ENCODE measurements at places on chromosomes 7 and 10.

DNA sequence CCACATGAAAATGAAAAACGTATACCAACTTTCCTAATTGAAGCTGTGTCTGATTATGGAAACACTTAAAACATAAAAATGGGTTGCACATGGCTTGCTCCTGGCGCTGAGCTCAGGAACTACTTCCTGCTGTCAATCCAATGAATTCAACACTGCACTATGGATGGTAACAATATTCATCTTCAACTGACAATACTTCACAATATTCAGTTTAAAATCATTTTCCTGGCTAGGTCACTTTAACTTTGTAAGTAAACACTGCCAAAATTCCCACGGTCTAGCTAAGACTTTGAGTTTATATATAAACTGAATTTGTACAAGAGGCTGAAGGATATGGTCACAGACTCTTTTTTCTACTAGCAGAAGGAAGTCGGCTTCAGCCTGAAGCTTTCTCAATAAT is 556.9 kb downstream of the TNS3 start:
- no peak for DNase-seq

GRCh38 chr10:119166564-119166963 is 1.1 kb upstream of the SFXN4 start:
- DNase-seq: no peak

DNA sequence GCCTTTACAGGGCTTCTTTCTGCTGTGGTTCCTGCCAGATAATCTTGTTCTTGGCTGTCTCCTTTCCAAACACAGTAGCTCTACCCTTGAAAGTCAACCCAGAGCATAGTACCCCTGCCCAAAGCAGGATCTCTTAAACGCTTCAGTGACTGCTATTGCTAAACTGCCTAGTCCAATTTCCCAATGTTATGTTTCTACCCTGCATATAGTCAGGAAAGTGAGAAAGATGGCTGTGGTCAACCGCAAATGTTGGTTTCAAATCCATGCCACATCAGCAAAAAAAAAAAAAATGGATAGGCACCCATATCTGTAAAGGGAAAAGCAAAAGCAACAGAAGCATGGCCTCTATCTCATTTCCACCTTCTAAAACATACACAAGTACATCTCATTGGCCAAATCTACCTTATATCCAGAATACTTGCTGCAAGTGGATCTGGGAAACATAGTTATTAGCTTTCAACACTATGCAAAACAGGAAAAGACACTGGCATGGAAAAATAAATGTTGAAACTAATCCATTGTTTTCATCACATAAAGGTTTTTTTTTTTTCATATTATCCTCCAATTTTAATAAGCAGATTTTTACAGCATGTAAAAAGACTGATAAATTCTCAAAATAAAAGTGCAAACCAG is 59.8 kb downstream of the DNAJC1 start:
- no peak for DNase-seq

- DNase-seq: peak; percentile 55
Measured at GRCh38 chr10:29949411-29950011, 109.9 kb downstream of the JCAD start.

GRCh38 chr7:74506325-74506724 is 52.6 kb downstream of the GTF2IRD1 start:
- DNase-seq: no peak

GRCh38 chr7:133750287-133750686 is 376.9 kb upstream of the LRGUK start:
- DNase-seq: no peak

- peak; percentile 37 for DNase-seq
Measured at GRCh38 chr10:14603534-14604102, 171.1 kb downstream of the FAM107B start.

GRCh38 chr10:103224133-103224532 is 21.6 kb upstream of the RPEL1 start:
- no peak for DNase-seq

GRCh38 chr10:92734301-92734700 is 44.5 kb downstream of the HHEX start:
- DNase-seq: no peak

GRCh38 chr10:61628875-61629513 is 33.7 kb upstream of the CABCOCO1 start:
- DNase-seq: peak; percentile 82

GRCh38 chr7:157684909-157685429 is 348.2 kb downstream of the DNAJB6 start:
- no peak for DNase-seq

GRCh38 chr10:8811201-8811600 is 756.7 kb downstream of the GATA3 start:
- no peak for DNase-seq

DNA sequence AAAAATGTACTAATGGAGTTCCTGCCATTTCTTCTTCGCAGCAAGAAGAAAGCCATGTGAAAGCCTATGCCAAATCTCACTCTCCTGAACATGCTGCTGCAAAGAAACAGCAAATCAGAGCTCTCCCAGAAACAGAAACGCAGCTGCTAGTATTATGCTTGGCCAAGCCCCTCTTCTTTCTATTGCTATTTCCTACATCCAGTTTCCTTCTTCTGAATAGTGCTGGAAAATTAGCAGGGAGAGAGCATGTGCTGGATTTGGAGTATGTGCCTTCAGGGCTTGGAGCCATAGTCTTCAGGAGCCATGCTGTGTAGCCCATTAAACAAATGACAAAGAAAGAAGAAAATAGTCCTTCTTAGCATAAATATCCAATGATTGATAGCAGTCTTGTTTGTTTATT is 852.0 kb upstream of the PHF14 start:
- DNase-seq: peak; percentile 15

DNA sequence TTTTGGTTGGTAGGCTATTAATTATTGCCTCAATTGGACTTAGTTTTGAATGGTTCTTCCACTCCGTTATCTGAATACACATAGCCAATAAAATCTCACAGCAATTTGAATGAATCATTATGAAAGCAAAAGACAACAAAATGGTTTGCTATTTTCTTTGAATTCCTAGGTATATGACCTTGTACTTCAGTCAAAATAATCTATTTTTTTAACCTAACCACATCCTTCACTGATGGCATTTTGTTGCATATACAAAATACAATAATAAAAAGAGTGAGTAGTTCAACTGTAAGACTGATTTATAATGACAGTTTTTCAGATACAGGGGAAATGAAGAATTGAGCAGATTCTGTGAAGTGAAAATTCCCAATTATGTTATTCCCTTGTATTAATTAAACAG is 433.1 kb downstream of the HTR7 start:
- DNase-seq: no peak

DNA sequence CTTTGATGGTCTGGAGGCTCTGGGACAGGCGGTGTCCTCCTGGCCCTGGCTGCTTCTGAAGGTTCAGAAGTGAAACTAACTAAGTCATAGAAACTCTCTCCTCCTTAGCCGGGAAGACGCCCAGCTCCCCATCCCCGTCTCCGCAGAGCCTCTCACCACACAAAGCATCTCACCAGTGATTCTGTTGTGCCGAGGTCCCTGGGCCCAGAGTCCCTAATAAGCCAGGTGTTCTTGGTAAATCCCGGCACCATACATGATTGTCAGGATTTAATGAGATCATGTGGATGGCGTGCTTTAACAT is 9.4 kb downstream of the HKDC1 start:
- DNase-seq: no peak

GRCh38 chr10:73931767-73932619 is 21.1 kb downstream of the PLAU start:
- peak; percentile 38 for DNase-seq

DNA sequence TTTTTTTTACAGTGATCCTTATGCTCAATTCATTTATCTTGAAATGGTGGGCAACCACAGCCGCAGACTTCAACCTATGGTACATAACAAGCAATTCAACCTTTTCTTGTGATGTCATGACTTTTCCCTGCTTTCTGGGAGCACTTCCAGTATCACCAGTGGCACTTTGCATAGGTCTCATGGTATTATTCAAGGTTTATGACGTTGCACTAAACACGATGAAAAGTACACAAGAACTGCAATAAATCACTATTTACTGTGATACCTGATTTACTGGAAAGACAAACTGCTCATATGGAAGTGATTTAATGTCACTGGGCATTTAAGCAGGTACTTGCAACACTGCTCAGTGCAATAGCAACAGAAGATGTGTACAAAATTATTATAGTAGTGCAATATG is 251.7 kb upstream of the CXCL12 start:
- no peak for DNase-seq

DNA sequence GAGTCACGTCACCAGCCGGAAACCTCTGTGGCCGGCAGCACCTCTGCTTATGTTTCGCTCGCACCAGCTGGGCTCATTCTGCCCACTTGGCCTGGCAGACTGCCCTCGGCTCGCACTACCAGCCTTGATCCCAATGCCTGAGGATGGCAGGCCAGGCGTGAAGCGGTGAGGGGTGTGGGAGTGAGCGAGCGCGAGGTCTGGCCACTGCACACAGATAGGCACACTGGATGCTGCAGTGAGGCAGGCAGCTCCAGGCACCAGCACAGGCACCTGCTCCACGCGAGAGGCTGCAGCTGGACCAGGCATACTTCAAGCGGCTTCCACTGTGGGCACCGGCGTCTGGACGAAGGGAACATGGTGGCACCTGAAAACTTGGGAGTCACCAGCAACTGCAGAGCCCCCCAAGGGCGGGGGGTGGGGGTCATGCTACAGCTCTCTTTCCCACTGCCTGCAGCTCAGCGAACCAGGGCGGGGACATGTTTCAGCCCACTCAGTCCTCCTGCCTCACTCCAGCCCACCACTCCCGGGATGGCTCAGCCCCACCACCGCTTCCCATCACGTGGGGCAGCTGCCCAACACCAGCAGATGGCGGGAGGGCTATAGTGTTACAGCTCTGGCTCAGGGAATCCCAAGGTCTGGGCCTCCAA is 5.4 kb upstream of the DMTF1 start:
- DNase-seq: no peak

- no peak for DNase-seq
Measured at GRCh38 chr7:124843336-124843735, 77.7 kb upstream of the GPR37 start.

DNA sequence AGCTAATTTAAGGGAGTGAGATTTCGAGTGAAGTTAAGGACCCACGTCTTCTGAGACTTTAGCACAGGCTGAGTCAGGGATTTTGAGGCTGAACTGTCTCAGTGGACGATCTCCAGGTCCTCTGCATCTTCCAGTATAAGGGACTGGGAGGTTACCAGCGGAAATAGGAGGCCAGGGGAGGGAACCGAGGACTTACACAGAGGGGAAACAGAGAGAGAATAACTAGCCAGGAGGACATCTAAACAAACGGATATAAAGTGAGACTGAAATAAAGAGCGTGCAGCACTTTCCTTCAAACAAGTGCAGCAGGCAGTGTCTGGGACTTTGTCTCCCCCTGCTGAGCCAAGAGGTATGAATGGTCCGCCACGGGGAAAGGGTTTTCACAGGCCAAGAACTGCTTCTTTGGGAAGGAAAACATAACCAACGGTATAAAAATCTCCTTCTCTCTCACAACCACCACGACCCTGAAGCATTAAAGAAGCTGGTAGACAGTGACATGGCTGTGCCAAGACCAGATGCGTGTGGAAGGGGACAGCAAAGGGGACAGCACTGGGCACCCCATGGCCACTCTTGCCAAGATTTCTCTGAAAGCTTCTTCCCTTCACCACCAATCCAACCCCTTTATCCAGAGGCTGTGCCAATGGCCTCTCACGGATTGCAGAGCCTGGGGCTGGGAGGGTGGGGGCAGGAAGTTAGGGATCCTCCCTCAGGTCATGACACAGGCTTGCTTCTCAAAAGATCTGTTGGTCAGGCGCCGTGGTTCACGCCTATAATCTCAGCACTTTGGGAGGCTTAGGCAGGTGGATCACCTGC is 72.0 kb downstream of the SLC37A3 start:
- peak; percentile 82 for DNase-seq

- DNase-seq: peak; percentile 87
Measured at GRCh38 chr7:92621026-92621540, 30.9 kb upstream of the FAM133B start.

DNA sequence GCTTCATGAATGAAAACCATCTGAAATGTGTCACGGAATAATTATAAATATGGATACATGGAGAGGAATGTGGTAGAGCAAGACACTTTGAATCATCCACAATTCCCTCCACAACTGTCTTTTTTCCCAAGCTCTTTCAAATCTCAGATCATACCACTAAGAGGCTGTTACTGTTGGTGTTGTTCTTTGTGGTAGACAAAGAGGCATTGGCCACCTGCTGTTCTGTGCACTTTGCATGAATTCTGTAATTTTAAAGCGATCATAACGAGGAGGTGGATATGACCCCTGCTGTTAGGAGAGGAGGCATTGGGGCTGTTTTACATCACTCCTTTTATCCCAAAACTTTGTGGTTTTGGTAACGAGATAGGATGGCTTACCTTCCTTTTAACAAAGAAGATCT is 141.2 kb upstream of the KLF6 start:
- no peak for DNase-seq

DNA sequence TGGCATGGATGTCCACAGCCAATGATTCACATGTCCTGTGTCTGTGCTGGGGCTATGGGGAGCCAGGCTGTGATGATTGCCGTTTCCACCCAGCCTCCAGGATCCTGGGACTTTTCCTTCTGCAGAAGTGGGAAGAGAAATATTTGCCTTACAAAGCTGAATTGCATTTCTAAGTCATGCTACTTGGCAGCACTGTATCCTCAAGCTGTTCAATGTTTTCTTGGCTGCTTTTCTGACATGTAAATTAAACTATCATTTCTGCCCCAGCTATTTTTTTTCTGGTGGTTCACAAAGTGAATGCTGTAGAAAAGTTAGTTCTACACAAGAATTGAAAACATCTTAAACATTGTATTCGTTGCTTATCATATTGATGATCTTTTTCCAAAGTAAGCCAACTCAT is 51.9 kb upstream of the TCERG1L start:
- no peak for DNase-seq

- no peak for DNase-seq
Measured at GRCh38 chr7:108000875-108001763, 1.8 kb downstream of the LAMB1 start.

DNA sequence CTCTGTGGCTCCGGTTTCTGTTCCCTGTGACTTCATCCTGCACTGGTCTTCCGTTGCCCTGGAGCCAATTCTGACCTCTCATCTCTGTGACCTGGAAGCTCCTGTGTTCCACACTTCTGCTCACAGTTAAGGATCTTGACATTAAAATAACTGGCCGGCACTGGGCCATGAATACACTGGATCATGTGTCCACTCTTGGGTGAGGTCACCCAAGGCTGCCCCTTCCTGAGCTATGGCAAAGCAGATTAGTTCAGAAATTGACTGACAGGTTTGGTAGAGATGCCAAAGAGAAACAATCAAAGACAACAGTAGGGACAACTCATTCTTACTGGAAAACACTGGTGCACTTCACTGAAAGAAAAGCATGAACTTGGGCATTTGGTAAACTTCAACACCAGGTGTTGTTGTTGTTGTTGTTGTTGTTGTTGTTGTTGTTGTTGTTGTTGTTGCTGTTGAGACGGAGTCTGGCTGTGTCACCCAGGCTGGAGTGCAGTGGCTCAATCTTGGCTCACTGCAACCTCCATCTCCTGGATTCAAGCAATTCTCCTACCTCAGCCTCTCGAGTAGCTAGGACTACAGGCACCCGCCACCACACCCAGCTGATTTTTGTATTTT is 36.7 kb upstream of the GRID1 start:
- DNase-seq: no peak
